ENCODE measurements at places on chromosomes 3 and 15.

- DNase-seq: no peak
These were observed 37.6 kb upstream of the FBN1 start for GRCh38 chr15:48682942-48683651.

DNA sequence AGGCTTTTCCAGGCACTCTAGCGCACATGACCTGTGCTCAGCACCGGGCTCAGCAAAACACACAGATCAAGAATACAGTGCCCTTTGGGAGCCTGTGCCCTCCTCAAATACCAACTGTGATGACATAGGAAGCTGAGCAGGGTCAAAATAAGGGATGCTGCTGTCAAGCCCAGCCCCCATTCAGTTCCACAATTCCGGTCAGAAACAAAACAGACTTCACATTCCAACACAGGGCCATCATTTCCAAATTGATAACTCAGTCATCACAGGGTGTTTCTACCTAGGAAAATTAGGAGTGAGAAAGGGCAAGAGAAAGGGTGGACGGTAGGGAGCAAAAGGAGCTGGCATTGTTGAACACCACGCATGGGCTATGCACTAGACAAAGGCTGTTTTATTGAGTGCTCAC, 158.4 kb upstream of the CCDC54 start:
- DNase-seq: no peak

GRCh38 chr15:100601163-100601562, 821 bp downstream of the LINS1 start:
- peak; percentile 32 for DNase-seq

DNA sequence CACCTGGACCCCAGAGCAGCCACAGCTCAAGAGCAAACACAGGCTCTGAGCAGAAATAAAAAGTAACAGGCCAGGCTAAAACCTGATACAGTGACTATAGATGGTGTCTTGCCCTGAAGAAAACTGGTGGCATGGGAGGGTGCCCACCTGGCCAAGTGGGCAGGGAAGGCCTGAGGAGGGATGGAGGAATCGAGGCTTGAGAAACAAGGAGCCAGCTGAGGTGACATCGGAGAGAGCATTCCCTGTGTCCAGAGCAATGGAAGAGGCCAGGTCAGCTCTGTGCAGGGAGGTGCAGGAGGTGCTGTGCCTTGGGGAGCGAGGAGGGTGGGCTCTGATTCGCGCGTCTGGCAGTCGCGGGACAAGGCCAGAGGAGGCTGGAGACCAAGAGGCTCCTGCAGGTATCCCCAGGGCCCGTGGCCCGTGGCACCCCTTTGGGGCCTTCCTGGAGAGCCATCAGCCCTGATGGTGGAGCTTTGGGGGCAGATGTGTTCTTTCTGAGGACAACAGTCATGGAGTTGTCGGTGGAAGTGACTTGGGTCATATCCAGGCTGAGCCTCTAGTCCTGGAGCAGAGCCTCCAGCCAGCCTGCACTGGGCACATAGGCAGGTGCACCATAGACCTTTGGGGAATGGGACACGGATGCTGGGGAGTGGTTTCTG, 56.1 kb downstream of the PLXNA1 start:
- no peak for DNase-seq

DNA sequence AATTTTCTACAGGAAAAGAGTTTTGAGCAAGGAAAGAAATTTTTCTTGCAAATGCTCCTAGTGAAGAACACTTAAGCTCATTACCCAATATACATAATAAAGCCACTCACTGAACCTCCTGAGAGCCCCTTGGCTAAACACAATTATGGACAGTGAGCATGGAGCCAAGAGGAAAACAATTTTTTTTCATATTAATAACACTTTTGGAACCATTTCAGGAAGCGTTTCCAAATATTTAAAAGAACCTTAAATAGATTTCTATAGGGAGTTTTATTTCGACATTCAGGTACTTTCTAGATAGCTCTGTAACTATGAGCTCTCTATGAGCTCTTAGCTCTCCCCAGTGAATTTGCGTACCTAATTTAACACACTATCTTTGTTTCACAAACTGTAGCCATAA, 581.1 kb downstream of the ZNF385D start:
- no peak for DNase-seq

DNA sequence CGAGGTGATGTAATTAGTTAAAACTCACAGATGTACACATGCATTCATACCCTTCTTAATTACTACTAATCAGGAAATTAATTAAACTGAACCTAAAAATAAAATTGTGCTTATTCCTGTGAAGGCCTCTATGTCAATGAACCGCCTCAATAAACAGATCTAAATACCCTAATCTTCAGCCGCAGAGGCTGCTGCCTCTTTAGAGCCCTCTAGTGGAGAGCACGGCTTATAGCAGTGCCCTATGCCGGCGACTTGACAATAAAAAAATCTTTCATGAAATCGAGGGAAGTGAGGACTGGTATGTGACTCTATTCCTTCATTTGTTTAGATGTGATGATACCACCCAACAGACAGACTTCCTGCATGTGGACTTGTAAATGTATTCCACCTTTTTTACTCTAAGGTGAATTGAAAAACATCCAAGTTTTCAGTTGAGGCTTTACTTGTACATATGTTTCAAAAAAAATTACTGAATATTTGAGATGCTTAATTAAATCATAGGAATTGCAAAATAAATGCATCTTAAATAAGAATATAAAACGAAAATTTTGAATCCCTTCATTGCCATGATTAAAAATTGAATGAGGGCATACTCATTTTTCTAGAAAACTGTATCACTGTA, 8.3 kb upstream of the EPHA3 start:
- DNase-seq: peak; percentile 83

GRCh38 chr15:30030345-30030744, 52.4 kb upstream of the GOLGA8J start:
- no peak for DNase-seq

GRCh38 chr15:48722764-48723661, 77.5 kb upstream of the FBN1 start:
- peak; percentile 71 for DNase-seq

DNA sequence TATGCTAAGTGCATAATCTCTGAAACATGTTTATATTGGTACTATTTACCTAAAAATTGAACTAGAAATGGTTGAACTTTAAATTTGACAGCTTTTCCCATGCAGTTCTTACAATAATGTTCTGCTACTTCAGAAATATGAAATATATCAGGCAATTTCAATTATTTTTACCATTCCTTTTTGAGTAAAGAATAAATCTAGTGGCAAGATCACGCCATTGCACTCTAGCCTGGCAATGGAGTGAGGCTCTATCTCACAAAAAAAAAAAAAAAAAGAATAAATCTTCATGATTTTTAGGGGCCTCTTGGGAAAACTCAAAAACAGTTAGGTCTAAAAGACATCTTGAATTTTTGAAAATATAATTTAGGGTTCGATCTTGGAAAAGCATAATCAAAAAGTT, 10.6 kb upstream of the DNAAF4 start:
- no peak for DNase-seq

All from astrocyte of the hippocampus (primary cell).